Stimulated activated CD8-positive, alpha-beta memory T cell treated with anti-CD3 and anti-CD28 coated beads, Interleukin-15, amount 100 ng/mL, for 4 hours (primary cell): ENCODE measurements at places on chromosomes 1 and 21.

GRCh38 chr1:35576061-35576765 lies 3.1 kb downstream of the TFAP2E start:
- DNase-seq = no peak

GRCh38 chr1:116435806-116436610 lies 63.0 kb downstream of the ATP1A1 start:
- no peak for DNase-seq

DNA sequence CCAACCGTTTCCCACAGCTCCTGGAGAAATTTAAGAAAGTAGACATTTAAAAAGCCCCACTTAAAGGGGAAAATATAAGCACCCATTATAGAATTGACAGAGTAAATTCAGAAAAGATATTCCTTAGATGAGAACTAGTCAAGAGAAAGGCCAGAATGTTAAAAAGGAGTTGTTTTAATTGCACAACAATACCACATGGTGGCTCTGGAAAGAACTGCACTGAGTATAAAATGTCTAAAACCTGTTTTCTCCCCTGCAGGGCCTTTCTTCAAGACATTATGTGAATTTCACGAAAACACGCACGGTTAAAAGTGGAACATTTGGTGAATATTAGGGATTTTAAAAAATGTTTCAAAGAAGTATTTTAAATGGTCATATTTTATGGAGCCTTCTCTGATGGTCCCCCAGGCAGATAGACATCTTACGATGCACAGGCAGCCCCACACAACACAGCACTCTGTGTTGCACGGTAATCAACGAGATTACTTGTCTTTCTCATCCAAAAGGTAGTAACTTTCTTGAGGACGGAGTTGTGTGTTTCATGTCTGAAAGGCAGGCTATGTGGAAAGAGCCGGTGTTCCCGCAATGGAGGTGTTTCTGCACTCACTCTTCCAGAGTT lies 101.9 kb downstream of the PRRX1 start:
- DNase-seq = no peak

GRCh38 chr1:13624526-13624925 lies 40.9 kb downstream of the PDPN start:
- DNase-seq = no peak

DNA sequence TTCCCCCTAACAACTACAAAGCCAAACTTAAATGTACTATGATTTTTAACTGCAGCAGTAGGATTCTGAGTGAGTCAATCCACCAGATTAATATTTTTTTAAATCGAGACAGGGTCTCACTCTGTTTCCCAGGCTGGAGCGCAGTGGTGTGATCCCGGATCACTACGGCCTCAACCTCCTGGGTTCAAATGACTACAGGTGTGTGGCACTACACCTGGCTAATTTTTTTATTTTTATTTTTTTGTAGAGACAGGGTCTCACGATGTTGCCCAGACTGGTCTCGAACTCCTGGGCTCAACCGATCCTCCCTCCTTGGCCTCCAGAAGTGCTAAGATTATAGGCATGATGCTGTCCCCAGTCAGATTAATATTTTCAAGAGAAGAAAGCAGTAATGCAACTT lies 88.1 kb downstream of the SLC45A1 start:
- no peak for DNase-seq
